ENCODE measurements at places on chromosomes 1 and 21.

DNA sequence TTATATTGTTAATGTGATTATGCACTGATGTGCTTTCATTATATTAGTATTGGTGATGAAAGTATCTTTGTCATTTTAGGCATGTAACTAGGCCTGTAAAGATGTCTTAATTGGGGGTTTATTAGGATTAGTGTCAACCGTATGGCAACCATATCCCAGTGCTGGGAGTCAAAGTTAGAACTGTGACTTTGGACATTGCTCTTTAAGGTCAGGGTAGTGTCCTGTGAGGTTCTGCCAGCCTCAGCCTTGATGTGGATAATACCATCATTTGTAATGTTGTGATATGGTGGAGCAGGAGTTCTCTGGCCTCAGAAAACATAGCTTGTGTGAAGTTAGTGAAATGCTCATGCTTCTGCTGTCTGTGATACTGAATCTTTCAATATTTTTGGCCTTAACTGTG lies 59.4 kb downstream of the LAMC1 start:
- DNase-seq = no peak

- no peak for DNase-seq
Observed at GRCh38 chr1:236280438-236281197, 1.1 kb downstream of the ERO1B start.

DNA sequence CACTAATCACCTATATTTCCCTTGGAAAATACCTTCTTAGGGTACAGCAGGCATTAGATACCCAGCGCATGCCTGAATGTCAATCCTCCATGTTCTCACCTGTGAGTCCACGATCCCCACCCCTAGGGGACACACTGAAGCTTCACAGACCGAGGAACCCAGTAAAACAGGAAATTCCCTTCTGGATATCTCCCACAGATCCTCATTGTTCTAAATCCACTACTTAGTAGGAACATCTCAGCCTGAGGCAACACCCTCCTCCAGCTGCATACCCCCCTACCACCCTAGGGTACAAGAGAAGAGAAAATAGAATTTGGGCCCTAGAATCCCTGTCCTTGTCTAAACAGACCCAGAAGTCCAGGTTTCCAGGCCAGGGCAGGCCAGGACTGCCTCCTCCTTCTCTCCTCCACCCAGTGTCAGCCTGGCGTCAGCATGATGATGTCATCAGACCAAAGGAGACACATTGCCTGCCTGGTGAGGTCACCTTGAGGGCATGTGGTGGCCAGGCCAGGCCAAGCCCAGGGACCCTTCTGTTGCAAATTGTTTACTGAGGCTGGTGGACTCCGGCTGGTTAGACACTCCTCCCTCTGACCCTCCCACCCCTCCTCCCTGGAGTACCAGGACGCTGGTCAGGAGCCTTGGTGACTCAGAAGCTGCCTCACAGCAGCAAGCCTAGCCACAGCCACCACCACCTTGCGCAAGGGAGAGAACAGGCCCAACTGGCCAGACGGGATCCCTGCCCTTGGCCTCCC lies 6.2 kb downstream of the NECTIN4 start:
- DNase-seq = peak; percentile 61

GRCh38 chr1:68429233-68429808 lies 20.4 kb downstream of the RPE65 start:
- no peak for DNase-seq

GRCh38 chr1:181664543-181664942 lies 181.2 kb downstream of the CACNA1E start:
- no peak for DNase-seq

GRCh38 chr1:12038356-12039163 lies 19.3 kb downstream of the MIIP start:
- DNase-seq = no peak

DNA sequence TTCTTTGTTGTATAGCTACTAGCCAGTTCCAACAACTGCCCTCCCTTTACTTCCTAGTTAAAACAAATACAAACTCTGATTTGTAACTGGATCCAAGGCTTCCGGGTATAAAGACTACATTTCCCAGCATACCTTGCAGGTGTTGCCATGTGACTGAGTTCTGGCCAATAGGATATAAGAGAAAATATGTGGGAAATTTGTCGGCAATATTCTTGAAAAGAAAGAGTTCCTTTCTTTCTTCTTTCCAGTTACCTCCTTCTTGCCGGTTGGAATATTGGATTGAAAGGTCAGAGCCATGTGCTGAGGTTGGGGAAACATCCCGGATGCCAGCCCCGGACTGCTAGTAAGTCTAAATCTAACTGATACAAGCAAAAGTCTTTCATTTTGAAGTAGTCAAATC lies 23.0 kb upstream of the ZBTB40 start:
- DNase-seq = no peak
